Activated CD8-positive, alpha-beta T cell treated with anti-CD3 and anti-CD28 coated beads, Interleukin-2, amount 10 ng/mL, durations not matched to agents 7 days and 5 days (primary cell): ENCODE measurements at places on chromosomes 13 and 19. TPM values are rescaled to one million over a fixed set of nuclear protein-coding genes. Genes with fewer than 3 reads are reported as not detected.
A peak's percentile ranks its signal among the peaks of the same experiment; 100 is the strongest.

DNA sequence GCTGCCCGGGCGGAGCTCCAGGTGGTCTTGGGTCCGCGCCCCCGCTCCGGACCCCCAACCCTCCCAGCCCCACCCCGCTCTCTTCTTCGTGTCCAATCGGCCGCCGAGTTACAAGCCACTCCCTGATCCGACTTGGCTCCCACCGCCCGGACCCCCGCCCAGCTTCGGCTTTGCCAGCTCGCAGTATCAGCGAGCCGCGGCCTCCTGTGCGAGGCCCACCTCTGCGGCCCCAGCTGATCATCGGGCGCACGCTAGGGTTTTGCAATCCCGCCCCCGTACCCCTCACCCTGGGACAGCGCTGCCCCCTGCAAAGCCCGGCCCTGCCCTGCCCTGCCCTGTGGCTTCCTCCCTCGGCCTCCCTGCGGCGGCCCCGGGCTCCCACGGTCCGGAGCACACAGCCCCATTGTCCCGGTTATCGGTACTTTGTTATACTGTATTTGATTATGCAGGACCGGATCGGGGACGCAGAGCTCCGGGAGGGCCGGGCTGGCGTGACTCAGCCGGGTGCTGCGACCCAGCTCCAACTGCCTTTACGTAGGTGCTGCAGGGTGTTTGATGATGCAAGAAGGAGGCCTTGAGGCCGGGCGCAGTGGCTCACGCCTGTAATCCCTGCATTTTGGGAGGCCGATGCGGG, 598 bp upstream of the LPAR2 start:
- DNase-seq: peak; percentile 42

- no peak for DNase-seq
These were observed 531.7 kb downstream of the MYO16 start for GRCh38 chr13:109160887-109161669.

GRCh38 chr13:44573071-44573470, 3.1 kb downstream of the TSC22D1 start:
- DNase-seq: no peak

DNA sequence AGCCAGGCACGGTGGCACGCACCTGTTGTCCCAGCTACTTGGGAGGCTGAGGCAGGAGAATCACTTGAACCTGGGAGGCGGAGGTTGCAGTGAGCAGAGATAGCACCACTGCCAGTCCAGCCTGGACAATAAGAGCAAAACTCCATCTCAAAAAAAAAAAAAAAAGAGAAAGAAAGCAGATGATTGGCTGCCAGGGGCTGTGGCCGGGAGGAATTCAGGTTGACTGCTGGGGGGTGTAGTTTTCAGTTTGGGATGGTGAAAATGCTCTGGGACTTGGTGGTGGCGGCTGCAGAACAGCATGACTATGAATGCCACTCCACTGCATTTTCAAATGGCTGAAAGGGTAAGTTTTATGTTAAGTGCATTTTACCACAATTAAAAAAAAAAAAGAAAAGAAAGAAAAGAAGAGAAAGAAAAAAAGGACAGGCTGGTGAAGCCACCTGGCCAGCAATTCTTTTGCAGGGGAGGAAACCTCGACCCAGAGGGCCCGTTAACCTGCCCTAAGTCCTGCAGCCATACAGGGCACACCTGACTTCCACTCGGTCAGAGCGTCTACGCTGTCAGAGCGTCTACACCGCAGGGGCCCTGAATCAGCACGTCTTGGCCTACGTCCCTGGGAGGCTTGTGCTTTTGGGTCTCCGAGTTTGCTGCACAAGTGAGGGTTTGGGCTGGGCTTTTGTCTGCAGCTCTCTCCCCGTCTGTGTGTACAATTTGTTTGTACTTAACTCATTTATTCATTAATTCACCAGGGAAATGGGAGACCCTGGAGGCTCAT, 3.6 kb downstream of the ISOC2 start:
- DNase-seq: no peak

- DNase-seq: no peak
These were observed 46.5 kb downstream of the MLLT1 start for GRCh38 chr19:6233056-6233826.

GRCh38 chr13:24251525-24251924, 57.9 kb upstream of the C1QTNF9 start:
- DNase-seq: peak; percentile 93

NANOS2 gene
- total RNA-seq: not detected

CBY2 gene
- not detected for total RNA-seq
